ENCODE measurements at places on chromosomes 5 and 9. TPM values are rescaled to one million over a fixed set of nuclear protein-coding genes. Genes with fewer than 3 reads are reported as not detected.

DNA sequence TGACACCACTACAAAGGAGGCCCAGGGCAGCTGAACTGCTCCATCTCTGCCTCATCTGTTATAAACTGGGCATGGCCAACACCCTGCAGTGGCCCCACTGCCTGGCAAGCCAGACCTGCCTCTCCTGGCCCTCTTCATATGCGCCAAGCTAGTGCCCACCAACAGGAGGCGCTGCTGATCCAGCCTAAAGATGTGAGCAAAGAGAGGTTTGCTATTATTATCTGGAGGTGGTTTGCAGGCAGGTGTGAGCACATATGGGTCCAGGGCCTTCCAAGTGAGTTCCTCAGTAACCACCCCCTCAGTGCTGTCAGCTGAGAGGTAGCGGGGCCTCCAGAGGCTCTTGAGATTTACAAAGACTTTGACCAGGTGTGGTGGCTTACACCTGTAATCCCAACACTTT, 232.2 kb downstream of the SYK start:
- peak; percentile 26 for DNase-seq

GRCh38 chr9:79040671-79041070, 531.1 kb upstream of the TLE4 start:
- DNase-seq: no peak

The IFNA2 gene
- total RNA-seq: not detected

DNA sequence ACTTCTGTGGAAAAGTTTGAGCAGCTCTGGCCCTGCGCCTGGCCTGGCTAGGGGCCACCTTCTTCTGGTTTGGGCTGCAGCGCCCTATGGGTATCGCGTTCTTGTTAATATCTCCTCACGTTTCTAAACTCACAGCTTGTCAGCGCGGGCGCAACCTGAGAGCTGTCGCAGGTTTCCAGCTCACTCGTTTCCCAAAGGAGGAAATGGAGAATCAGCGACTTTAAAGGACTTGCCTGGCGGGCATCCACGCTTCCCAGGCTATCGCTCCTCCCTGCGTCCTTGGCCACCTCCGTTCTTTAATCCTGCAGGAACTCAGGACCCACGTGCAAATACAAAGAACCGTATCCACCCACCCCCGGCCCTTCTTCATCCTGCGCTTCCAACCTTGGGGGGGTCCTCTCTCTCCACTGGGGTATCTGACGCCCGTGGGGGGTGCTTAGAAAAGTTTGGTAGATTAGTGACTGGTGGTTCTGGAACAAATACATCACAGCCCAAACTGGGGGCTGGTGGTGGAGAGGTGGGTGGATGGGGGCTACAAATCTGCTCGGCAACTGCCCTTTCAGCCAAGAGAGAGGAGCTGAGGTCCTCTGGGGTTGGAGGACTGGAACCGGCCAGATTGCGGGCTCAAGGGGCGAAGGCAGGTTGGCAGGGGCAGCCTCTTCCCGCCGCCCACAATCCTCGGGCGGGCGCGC, 578 bp upstream of the PSAT1 start:
- DNase-seq: no peak

DNA sequence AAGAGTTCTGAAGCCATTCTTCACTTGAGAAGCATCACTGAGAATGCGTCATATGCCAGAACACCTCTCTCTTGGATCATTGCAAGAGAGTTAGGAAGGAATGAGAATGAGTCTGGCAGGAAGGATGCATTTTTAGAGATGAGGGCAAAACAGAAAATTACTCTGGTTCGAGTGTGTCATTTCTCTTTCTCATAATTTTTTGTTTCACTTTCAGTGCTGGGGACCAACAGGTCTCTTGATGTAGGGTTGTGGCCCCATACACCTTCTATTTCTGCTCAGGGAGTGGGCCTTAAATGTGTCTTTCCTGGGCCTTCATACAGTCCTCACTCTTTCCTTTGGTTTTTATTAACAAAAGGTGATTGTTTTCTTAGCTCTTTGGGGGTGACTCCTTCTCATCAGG, 302.4 kb downstream of the NR3C1 start:
- DNase-seq: no peak

The GCNT4 gene
- 22.5 TPM for total RNA-seq

GRCh38 chr9:115167175-115167574, 49.2 kb upstream of the TNC start:
- DNase-seq: no peak
